ENCODE measurements at places on chromosomes 16 and 17.

DNA sequence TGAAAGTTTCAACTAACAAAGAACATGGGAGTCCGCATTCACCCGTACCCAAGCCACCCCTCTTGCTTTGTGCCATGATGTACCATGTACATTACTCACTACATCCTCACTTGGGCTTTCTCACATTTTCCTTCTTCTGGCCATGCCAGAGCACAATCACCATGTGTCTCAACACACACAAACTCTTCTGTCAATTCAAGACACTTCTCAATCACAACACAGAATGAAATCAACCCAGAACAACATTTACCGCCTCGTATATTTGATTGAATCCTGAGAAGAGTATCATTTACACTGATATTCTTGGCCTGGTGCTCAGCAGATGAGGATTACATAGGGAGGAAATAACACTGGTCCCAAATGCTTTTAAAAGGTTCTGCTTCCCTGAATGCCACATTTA is 4.5 kb downstream of the ADAMTS18 start:
- DNase-seq = no peak

DNA sequence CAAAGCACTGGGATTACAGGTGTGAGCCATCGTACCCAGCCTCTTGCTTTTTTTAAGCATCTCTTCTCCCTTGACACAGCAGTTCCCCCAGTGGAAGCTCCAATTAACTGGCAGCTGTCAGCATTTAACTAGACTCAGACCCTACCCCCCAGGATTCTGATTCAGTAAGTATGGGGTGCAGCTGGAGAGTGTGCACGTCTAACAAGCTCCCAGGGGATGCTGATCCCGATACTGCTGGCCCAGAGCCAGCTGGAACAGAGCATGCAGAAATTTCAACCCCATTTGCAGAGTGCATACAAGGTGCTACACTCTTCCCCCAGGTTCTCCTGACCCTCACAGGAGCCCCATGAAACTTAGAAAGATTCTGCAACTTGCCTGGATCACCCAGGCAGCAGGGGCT is 27.7 kb upstream of the BCO1 start:
- DNase-seq = no peak

GRCh38 chr16:84144209-84144858 is 643 bp downstream of the HSDL1 start:
- no peak for DNase-seq

- no peak for DNase-seq
Measured at GRCh38 chr16:68740628-68741346, 3.7 kb downstream of the CDH1 start.

- no peak for DNase-seq
Measured at GRCh38 chr17:395179-395578, 42.6 kb upstream of the RPH3AL start.

DNA sequence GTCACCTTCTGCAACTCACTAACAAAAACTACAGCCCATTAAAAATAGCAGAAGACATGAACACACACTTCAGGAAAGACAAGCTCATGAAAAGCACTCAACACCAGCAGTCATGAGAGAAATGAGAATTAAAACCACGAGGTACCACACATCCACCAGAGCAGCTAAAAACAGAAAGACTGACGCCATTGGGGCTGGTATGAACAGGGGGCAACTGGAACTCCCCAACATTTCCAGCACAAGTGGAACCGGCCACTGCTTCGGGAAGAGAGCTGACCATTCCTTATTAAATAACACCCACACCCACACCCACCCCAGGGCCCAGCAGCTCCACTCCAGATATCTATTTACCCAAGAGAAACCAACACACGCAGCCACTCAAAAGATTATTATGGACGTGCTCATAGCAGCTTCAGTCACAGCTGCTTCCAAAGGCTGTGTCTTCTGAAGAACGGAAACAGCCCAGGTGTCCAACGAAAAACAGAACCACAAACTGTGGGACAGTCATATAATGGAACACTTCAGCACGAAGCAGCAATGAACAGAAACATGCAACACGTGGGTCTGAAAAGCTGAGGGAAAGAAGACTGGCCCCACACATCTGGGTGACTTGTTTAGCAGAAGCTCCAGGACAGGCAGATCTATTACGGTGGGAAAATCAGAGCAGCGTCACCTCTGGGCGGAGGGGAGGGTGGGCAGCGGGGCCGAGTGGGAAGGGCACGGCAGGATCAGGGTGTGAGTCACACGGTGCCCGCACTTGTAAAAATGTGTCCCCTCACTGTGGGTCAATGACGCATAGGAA is 41.1 kb downstream of the KLHDC4 start:
- peak; percentile 75 for DNase-seq

GRCh38 chr16:59848296-59848695 is 1114.2 kb upstream of the GOT2 start:
- DNase-seq = no peak
